ENCODE measurements at places on chromosomes 3 and 15.
A peak's percentile ranks its signal among the peaks of the same experiment; 100 is the strongest.

DNA sequence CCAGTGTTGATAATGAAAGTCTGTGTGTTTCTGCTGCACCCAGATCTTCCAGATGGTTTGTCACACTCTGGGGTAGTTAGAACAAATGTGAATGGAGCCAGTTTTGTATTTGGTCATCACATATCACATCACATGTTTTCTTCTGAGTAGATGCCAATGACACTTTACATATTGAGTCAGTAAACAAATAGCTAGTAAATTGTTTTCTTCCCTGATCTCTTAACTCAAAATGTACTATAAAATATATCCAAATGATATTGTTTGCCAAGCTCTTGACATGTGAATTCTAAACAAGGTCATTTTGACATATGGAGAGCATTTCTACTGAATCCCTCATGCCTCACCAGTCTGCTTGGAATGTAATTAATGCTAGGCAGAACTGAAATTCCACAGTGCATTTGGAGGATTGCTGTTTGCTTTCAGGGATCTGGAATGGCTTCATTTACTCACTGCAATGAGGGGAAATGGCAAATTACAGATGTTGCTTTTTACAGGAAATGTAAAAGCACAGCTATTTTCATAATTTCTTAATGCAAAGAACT, 45.0 kb downstream of the PDHB start:
- peak; percentile 17 for DNase-seq

DNA sequence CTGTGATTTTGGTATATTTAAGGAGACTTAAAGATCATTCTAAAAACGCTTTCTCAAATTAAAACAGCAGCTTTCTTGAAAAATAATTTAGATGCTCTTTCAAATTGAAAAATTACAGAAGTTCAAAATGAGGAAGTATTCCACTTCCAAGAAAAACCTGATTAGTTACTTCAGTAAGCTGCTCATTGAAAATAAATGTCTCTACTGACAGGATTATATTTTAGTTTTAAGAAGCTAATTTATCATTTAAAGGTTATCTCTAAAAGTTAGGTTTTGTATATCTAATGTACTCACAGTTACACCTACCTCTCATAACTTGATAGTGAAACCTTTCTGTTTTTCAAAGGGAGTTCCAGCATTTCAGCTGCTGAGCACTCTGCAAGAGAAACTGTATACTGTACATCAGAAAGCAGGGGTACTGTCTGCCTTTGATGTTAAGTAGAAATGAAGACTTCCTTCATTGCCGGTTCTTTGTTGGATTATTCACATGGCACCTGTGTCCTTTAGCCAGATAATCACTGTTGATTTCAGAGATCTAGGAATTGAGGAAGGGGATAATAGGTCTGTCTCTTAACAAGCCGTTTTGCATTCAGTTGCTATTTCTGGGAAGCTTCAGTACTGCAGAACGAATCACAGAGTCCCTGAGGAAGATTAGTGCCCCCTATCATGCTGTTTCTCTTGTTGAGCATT, 161.6 kb downstream of the TCF12 start:
- DNase-seq: no peak

DNA sequence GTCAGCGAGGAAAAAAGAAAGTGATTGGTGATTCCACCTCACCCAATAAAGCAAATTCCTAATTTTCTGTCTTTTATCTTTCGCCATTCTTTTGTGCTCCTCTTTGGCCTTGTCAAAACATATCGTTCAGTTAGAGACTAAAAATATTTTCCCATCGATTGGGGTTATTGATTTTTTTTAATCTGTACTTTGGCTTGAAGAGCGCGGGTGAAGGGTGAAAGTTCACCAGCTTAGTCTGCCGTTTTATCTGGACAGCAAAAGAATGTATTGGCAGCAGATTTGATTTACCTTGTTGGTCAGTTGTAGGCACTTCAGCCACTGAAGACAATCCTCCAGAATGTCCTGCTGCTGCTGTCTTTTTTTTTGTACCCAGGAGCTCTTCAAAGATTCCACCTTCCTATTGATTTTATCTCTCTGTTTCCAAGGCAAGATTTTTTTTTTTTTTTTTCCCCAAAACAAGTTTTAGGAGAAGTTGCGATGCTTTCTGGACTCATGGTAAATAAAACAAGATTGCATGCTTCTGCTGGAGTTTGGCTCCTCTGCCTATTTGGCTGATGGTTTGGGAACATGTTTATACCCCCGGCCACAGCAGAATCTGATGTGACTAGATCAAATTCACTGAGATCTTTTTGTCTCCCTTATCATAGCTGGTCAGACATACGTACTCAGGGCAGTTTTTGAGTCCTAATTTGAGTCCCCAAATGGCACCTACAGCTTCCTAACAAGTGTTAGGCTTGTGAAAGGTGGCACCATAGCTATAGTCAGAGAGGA, 269.3 kb upstream of the ONECUT1 start:
- DNase-seq: no peak

GRCh38 chr3:106748472-106749262, 628.6 kb upstream of the CCDC54 start:
- no peak for DNase-seq

DNA sequence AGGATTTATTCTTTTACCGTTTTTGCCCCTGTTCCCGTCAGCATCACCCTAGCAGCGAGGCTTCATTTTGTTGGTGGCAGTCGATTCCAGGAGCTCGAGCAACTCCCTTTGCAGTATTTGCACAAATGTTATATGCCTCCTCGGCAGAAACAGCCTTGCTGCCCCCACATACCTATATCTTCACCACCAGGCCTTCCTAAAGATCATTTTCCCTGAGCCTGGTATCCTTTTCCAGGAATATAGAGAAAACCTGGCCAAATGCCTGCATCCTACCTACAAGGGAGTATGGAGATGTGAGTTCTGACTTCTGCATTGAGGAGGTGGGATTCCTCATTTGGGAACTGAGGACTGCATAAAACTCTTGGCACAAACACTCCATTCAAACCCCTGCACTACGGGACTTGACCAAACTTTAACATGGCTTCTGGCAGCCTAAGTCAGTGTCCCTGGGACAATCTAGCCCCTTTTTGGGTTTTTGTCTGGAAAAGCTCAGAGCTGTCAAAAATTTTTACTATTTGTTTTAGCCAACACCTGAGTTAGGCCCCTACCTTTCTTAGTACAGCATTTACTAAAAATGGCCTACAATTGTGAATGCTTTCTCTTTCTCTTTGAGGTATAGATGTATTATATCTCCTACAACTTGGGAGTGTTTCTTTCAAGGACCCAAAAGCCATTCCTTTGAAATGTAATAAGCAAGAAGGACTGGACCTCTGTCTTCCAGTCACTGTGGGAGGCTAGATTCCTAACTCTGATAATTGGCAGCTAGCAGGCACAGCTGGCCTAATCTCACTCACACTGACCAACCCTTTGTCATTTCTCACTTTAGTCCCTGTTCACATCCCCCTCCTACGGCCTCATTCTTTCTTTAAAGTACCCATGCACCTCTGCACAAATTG, 12.1 kb upstream of the UBE2Q2 start:
- DNase-seq: no peak

DNA sequence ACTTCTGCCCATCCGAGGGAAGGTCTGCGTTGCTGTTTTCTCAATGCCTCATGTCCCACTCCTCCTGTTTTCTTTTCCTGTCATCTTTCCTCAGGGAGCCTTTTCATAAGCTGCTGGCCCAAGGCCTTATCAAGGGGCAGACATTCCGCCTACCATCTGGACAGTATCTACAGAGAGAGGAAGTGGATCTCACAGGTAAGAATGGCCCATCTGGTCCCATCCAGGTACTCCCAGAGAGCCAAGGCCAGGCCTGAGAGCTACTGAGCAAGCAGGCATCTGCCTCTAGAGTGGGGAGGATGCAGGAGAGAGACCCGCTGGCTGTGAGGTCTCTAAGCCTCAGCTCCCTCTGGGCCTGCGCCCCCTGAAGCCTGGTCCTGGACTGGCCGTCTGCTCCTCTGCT, 81.5 kb upstream of the LIMD1 start:
- DNase-seq: no peak

DNA sequence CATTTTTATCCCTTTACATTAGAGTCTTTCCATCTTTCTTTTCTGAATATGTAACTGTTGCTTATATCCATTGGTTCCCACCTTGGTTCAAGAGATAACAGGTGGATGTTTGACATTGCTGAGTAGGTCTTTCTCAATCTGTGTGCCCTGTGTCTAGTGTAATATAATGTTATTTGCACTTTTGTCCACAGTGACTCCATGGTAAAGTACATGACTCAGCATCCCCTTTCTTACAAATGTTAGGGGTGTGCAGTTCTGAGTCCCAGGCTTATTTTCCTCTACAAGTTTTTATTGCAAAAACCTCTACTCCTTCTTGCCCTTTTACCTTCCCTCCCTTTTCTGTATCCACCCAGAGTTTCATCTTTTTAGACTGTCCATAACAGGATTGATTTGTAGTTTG, 116.5 kb downstream of the RSRC1 start:
- no peak for DNase-seq

DNA sequence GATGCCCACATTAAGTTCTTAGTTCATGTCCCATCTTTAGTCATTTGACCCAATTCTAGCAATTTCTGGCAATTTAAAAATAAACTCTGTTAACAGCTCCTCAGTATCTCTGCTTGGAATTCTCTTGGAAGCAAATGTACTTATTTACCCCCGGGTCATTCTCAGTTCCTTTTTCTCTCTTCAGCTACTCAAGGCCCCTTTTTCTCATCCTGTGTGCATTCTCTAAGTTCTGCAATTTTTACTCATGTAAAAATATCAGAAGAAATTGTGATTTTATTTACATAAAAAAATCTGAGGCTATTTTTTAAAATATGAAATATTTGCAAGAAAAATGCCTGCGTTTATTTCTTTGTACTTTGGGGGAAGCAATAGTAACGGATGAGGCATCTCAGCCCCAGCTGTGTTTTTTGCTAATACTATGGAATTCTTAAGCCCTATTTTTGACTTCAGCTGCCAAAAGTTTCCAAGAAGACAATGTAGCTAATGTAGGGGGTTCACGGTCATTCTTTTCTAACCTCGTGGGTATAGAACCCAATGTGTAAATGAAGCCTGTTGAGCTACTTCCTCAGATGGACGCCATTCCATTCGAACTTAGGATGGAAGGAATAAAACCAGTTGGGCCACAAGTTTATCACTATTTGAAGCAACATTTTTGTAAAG, 20.0 kb downstream of the CERS3 start:
- DNase-seq: no peak

DNA sequence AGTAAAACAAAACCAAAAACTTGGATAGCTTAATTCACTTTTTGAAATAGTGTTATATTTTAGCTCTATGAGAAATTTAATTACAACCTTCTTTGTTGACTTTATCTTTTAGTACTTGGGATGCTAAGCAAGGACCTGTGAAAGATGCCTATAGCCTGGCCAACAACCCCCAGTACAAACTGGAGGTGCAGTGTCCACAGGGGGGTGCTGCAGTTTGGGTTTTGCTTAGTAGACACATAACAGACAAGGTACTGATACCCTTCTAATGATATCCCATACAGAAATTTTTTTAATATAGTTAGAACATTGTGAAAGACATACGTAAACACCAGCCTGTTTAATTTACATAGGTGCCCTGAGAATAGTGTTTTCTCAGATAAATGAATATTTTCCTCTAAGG, 35.3 kb downstream of the CAPN7 start:
- no peak for DNase-seq

GRCh38 chr15:67134871-67135492, 69.6 kb downstream of the SMAD3 start:
- DNase-seq: no peak

DNA sequence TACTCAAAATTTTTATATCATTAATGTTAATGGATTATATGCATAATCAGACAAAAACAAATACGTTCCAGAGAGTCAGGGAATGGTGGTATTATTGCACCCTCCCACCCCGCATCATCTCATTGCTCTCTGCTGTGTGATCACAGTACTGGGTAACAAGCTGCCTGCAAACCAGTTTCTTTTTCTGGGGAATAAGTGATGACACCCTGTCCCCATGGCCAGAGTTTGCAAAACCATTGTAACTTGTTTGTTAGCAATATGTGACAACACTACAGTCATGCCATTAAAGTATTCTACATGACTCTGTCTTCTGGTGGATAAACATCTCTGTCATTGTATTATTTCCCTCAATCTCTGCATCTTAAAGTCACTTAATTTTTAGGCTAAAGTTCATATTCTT, 39.5 kb downstream of the ZBTB38 start:
- no peak for DNase-seq

DNA sequence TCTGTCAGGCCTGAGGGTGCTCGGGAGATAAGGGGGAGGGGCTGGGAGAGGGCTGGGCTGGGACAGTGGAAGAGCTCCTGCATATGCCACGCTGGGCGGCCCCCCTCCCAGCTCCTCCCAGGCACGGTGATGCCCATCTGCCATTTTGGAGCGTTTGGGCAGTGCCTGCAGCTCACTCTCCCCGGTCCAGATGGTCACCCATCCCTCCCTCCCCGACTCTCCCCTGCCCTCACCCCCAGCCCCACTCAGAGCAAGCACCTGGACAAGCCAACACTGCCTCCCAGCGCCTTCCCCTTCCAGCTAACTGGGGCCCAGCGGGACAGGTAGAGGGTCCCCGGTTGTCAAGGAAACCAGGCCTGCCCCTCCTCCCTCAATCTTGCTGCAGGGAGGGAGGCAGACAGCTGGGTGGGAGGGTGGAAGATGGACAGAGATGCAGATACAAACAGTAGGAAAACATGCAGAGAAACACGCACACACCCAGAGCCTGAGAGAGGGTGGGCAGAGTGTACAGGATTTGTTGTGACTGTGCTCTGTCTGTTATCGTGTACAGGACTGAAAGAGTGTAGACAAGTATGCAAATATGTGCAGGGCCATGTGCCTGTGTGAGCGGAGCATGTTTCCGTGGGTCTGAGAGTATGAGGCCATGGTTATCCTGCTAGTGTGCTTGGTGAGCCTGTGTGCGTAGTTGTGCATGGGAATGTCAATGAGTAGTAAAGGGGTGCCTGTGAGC, 17.5 kb upstream of the CORO2B start:
- DNase-seq: no peak

GRCh38 chr3:124850212-124850611, 37.0 kb downstream of the ITGB5 start:
- DNase-seq: no peak

GRCh38 chr15:27846722-27847395, 252.3 kb downstream of the OCA2 start:
- DNase-seq: no peak

- DNase-seq: no peak
Observed at GRCh38 chr3:156332304-156332703, 211.9 kb downstream of the KCNAB1 start.

DNA sequence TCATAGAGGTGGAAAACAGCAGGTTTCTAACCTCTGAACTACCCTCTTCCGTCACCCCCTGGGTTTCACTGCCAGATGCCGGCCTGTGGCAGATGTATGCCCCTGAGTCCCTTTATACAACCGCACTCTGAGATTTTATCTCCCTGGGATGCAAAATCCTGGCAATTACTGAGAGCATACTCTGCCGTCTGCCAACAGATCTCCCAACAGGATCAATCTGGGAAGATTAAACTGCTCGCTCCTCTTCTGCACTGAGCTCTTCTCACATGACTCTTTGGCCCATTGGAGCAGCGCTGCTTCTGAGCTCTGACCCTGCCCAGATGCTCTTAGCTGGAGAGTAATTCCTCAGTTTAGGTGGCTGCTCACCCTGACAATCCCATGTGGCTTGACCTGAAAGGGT, 133.2 kb downstream of the LIPC start:
- no peak for DNase-seq

- no peak for DNase-seq
Observed at GRCh38 chr3:195411836-195412235, 31.0 kb downstream of the ACAP2 start.

Measured in NCI-H2029 (cell line).